ENCODE measurements at places on chromosomes 1 and 21.

GRCh38 chr1:64892576-64893573, 73.5 kb downstream of the JAK1 start:
- DNase-seq: no peak
- H3K27ac ChIP-seq: no peak overlapping the region
- no peaks in the 10 kb centered on the region for H3K36me3 ChIP-seq
- no peaks in the 10 kb centered on the region for H3K27me3 ChIP-seq

- peaks cover 2% of the 10 kb centered on the region for H3K27me3 ChIP-seq
- no peaks in the 10 kb centered on the region for H3K36me3 ChIP-seq
- no peak overlapping the region for H3K27ac ChIP-seq
Measured at GRCh38 chr1:107883562-107883961, 81.4 kb downstream of the VAV3 start.

GRCh38 chr1:59484096-59484495, 187.2 kb downstream of the FGGY start:
- no peak overlapping the region for H3K27ac ChIP-seq
- DNase-seq: no peak
- no peaks in the 10 kb centered on the region for H3K36me3 ChIP-seq
- peaks cover 12% of the 10 kb centered on the region for H3K4me1 ChIP-seq

- H3K27ac ChIP-seq: no peak overlapping the region
- no peak overlapping the region for H3K4me3 ChIP-seq
- H3K27me3 ChIP-seq: no peaks in the 10 kb centered on the region
- H3K4me1 ChIP-seq: peaks cover 20% of the 10 kb centered on the region
- no peak for DNase-seq
Measured at GRCh38 chr1:172544481-172545104, 11.6 kb downstream of the SUCO start.

DNA sequence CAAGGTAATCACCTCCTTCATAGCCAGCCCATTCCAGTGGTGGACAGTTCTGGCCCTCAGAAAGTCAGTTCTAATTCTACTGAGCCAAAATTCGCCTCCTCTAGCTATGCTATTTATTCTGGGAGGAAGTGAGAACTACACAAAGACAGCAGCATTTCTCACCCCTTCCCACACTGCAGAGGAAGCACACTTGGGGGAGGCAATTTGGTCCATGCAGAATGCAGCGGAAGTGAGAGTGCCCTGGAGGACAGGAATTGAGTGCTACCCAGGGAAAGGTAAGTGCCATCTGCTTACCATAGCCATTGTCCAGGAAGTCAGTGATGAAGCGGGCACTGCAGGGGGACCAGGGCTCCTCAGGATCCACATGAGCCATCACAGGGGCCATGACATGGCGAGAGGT, 3.7 kb downstream of the ADAMTS4 start:
- H3K27ac ChIP-seq: no peak overlapping the region
- DNase-seq: no peak
- no peaks in the 10 kb centered on the region for H3K36me3 ChIP-seq
- H3K4me1 ChIP-seq: peaks cover 19% of the 10 kb centered on the region
- H3K27me3 ChIP-seq: no peaks in the 10 kb centered on the region
- H3K4me3 ChIP-seq: no peak overlapping the region

DNA sequence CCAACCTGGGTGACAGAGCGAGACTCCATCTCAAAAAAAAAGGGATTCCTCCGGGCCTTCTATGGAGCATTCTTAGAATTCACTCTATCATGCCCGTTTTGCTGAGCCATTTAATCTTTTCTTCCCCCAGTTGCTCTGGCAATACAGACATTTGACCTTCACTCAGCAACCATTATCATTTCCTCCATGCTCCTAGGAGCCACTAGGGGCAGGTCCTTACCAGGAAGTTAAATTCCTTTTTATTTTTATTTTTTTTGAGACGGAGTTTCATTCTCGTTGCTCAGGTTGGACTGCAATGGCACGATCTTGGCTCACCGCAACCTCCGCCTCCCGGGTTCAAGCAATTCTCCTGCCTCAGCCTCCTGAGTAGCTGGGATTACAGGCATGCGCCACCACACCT, 9.7 kb upstream of the CGN start:
- H3K27me3 ChIP-seq: peaks cover 11% of the 10 kb centered on the region
- peaks cover 16% of the 10 kb centered on the region for H3K4me1 ChIP-seq
- no peak for DNase-seq
- H3K36me3 ChIP-seq: no peaks in the 10 kb centered on the region

GRCh38 chr21:38668541-38668940, 137.2 kb upstream of the ETS2 start:
- H3K36me3 ChIP-seq: no peaks in the 10 kb centered on the region
- DNase-seq: no peak
- peaks cover 31% of the 10 kb centered on the region for H3K27me3 ChIP-seq
- no peak overlapping the region for H3K4me3 ChIP-seq
- H3K27ac ChIP-seq: no peak overlapping the region

DNA sequence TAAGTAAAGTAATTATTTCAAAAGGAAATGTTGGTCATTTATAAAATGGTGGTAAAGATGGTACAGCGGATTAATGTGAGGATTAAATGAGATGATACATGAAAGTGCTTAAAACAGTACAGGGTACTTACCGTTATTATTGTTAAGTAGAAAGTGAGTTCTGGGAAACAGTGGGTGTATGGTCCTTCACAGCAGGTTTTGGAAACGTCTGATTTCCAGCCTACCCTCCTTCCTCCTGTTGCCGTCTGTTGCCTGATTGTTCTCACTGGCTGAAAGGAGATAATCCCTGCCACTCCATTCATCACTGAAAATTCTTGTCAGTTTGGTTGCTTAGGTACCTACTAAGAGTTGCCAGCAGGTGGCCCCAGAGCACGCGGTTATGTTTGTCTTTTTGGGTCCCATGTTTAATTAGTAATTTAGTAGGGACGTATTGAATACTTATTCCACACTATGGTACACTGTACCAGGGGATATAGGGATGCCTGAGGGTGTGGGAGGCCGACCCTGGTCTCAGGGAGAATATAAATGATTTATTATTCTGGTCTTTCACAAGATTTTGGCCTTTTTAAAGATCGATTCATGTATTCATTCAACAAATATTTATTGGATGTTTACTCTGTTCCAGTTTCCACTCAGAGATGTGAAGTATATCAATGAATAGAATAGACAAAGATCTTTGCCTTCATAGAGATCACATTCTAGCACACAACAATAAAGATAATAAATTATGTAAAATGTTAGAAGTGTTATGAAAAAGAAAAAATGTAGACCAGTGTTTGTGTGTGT, 30.8 kb upstream of the RPTN start:
- H3K4me1 ChIP-seq: peaks cover 4% of the 10 kb centered on the region
- no peak overlapping the region for H3K27ac ChIP-seq
- DNase-seq: peak; percentile 48
- no peaks in the 10 kb centered on the region for H3K36me3 ChIP-seq
- peak overlapping the region; percentile 51 for H3K4me3 ChIP-seq

All from activated T-helper 2 cell treated with anti-CD3 and anti-CD28 coated beads, Interferon-gamma antibody, Interleukin-2, Interleukin-4, amounts not matched to agents 10 μg/mL and 5 μg/mL and 100 μg/mL, durations not matched to agents 14 hours and 24 hours and 36 hours (primary cell).